ENCODE measurements at places on chromosomes 3 and 15.

DNA sequence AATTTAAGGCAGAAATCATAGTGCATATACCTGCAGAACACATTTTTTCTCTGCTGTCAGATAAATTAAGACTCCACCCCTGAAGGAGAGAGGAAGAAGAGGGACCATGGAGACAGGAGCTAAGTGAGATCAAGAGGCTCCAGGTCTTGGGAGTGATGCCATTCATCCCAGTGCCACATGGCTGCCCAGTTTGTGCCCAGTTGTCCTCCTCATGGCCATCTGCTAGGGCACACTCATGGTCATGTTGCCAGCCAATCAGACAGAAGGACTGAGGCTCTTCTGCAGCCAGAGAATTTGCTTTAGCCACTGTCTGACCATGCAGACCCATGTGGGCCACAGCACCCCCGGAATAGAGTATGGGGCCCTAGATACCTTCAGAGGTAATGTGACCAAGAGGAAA, 270.5 kb upstream of the PROK2 start:
- no peak for DNase-seq

DNA sequence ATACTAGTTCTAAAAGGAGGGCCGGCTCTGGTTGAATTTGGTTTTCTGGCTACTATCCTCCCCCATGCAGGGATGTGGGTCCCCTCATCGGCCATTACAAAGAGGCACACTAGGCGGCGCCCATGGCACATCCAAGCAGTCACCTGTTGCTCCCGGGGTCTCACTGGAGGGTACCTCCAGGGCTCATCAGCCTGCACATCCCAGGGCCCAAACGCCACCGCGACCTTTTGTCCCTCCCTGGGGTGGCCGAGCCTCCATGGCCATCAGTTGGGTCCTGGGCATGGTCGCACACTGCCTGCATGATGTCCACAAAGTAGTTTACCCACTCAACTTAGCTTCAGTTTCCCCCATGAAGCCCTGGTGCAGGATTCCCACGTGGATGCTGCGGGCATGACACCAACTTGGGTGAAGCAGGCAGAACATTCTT, 28.3 kb downstream of the IDH3A start:
- DNase-seq: no peak

- no peak for DNase-seq
Observed at GRCh38 chr3:9994086-9994844, 7.6 kb upstream of the EMC3 start.

GRCh38 chr3:14744556-14744955, 69.6 kb downstream of the C3orf20 start:
- DNase-seq: no peak

DNA sequence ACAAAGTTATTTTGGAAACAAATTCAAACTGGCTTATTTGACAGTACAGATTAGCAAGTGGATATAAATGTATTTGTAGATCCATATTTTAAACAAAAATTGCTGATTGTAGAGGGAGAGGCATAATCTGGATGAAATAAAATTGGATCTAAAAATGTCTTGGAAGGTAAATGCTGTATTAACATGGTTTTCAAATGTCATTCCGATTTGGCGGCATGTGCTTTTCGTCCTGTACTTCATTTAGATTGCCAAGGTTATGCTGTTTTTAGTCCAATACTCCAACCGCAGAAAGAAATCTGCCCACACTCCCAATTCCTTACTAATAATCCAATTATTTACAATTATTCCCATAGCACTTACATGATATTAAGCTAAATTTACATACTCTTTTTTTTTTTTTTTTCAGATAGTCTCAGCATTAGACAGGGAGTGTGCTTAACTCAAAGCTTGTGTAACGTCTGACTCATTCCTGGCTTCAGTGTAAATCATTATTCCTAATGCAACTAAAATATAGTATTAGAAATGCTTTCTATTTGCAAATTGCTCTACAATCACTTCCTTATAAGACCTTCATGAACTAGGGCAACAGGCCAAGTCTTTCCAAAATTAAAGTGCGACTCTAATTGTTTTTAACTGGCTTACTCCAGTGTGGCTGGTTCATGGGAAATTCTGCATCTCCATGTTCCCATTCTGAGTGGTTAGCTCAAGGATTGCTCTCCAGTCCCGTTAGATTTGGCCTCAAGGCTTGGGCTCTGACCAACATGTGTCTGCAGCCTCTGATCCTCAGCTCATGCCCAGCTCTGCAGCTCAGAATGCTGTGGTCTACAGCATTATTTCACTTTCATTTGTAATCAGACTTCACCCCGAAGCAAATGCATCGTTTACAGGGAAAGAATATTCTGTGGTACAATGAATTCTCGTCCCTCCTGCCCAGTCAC, 103.9 kb downstream of the FBN1 start:
- DNase-seq: no peak

DNA sequence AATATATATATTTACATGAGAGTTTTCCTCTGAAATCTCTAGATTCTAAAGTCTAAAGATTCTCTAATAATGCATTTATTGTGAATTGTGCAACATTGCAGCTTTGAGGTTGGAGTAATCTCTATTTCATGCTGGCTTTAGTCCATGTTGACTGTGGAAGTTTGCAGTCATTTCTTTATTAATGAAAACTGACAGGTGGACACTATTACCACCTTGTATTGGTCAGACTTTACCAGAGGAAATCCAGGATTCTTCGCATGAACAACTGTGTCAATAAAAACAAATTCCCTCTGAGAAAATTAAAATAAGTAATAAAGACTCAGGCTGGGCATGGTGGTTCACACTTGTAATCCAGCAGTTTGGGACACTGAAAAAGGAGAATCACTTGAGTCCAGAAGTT, 274.1 kb downstream of the SHQ1 start:
- no peak for DNase-seq

DNA sequence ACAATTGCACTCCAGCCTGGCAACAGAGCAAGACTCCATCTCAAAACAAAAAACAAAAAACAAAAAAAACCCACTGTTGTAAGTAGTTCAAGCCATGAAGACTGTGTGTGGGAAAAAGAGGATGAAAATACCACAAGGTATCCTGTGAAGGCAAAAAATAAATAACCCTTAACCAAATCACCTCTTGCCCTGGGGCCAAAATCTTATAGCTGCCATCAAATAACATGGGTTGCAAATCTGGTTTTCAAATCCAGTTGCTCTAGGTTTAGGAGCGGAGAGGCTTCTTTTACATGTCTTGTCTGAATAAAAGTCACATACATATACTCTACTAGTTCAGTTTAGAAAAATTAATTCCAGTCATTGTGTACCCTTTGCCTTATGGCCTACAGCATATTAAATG, 87.0 kb upstream of the STT3B start:
- no peak for DNase-seq

GRCh38 chr3:87626546-87626945, 350.2 kb upstream of the POU1F1 start:
- DNase-seq: no peak

- DNase-seq: no peak
Observed at GRCh38 chr3:49133226-49133951, 539 bp upstream of the LAMB2 start.

DNA sequence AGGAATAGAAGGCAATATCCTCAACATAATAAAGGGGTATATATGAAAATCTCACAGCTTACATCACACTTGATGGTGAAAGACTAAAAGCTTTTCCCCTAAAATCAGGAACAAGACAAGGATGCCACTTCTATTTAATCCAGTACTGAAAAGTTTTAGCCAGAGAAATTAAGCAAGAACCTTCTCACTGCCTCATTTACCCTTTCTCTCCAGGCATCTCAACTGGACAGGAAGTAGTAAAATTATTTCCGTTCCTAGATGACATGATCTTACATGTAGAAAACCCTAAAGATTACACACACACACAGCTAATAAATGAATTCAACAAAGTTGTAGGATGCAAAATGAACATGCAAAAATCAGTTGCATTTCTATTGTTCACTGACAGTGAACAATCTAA, 11.2 kb downstream of the SCAP start:
- DNase-seq: no peak

DNA sequence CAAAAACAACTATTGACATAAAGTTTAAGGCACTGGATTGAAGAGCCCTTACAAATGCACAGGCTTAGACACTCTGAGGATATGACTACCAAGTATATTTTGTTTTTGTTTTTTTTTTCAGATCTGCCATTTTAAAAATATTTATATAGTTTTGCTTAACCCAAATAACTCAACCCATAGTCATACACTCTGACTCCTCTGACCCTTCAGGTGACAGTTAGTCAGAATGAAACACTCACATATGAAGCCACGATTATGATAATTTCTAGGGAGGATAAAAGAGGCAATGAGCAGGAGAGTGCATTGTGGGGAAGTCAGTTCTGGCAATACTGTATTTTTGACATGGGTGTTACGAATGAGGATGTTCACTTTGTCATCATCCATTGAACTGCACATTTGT, 774.7 kb downstream of the MECOM start:
- no peak for DNase-seq

DNA sequence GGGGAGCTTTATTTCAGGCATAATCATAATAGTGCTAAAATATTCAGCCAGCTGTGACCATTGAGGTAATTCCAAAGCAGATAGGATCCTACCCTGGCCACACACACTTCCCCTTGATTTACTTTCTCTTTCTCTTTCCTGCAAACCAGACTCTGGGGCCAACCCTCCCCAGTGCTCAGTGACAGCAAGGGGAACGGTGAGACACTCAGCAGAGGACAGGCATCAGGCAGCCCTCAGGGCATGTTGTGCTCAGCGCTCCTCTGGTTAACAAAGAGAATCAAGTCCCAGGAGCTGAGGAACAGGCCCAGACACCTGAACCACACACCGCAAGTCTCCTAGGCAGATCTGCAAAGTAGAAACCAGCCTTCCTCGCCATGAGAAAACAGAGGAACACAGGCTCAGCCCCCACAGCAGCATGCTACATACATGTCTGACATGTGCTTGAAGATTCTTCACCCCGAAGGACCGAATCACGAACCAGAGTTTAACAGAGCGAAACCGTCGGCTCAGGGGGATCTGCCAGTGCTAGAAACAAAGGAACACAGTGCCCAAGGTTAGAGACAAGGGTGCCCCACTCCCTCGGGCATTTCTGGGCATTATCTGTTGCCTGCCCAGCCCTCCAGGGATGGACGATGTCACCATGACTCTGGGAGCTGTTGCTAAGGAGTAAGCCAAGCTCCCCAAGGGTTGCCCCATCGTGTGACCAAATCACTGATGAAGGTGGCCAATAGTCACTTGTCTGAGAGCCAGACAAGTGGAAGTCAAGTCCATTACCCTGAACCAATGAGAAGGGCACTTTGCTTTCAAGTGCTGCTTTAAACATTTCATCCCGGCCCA, 17.5 kb downstream of the HDC start:
- no peak for DNase-seq

DNA sequence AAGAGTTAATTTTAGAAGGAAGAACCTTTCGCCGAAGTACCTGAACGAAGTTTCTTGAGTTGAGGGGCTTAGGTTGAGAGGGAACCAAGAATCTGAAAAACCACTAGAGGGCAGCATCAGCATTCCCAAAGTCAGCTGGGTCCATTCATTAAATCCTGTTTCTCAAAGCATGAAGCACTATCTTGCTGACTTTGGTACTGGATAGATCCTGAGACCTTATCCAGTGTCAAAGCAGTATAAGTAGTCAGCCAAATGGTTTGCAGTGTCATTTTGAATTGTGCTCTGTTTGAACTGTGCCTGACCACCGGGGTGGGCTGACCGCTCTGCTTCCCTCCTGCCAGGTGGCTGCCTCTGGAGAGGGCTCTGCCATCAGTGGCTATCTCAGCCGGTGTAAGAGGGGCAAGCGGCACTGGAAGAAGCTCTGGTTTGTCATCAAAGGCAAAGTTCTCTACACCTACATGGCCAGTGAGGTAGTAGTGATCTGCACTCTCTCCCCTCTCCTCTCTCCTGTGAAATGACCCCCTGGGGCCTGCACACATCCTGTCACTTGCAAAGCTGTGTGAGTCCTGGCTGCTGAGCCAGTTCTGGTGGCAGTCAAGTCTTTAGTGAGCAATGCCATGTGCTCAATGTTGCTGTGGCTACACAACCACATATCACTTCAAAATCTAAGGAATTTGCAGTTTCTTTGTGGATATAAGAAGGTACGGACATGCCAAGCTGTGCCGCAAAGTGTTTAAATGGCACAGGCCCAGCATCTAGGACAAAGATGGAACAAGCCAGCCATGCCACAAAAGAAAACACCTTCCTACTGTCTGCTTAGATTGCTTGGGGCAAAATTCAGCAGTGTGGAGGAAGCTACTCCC, 21.4 kb upstream of the NR2C2 start:
- no peak for DNase-seq

DNA sequence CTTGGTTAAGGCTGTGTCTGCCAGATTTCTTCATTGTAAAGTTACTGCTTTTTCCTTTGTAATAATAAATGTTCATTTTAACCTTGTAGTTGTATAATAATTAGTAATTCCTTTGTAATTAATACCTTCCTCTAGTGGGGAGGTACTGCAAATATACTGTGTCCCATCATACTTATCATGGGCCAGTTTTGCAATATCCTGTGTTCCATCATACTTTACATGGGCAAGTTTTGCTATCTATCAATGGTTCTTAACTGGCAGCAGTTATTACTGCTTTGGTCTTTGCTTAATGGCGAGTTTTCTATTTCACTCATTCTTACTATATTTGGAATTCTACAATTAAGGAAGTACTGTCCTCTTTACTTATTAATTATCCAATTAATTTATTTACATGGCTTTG, 10.6 kb downstream of the ATP2C1 start:
- no peak for DNase-seq

GRCh38 chr3:127690823-127691452, 18.2 kb downstream of the ABTB1 start:
- no peak for DNase-seq

GRCh38 chr3:177426878-177427495, 229.7 kb upstream of the TBL1XR1 start:
- no peak for DNase-seq

DNA sequence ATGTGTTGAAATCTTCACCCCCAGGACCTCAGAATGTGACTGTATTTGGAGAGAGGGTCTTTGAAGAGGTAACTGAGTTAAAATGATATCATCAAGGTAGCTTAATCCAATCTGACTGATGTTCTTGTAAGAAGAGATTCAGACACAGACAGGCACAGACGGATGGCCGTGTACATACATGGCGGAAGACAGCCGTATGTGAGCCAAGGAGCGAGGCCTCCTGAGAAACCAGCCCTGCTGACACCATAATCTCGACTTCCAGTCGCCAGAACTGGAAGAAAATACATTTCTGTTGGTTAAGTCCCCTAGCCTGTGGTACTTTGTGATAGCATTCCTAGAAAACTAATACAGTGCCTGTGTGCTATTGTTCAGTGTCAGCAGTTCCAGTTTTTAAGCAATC, 73.6 kb downstream of the APBA2 start:
- no peak for DNase-seq

DNA sequence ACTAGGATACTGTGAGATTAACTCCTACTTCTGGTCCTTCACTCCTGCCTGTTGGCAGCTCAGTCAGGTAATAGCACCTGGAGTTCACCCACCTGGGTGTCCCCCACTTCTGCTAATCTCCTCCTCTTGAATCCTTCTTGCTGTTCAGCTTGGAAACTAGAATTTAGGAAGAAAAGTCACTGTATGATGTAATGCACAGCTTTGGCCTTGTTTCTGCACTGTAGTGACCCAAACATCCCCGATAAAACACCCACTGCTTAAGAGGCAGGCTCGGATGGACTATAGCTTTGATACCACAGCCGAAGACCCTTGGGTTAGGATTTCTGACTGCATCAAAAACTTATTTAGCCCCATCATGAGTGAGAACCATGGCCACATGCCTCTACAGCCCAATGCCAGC, 24.8 kb downstream of the STARD5 start:
- no peak for DNase-seq

- DNase-seq: no peak
Observed at GRCh38 chr3:62233065-62233464, 140.3 kb downstream of the FEZF2 start.

GRCh38 chr3:173583496-173583895, 186.0 kb downstream of the NLGN1 start:
- DNase-seq: no peak
